MCF 10A (cell line): ENCODE measurements at places on chromosomes 1 and 21. TPM values are rescaled to one million over a fixed set of nuclear protein-coding genes. Genes with fewer than 3 reads are reported as not detected.

Gene UMODL1
- total RNA-seq = not detected in 2 replicates

Gene TIAM1
- total RNA-seq = 9.0 and 9.8 TPM in 2 replicates

- H3K36me3 ChIP-seq = peaks cover 5% of the 10 kb centered on the region
- no peak overlapping the region for H3K27ac ChIP-seq
- H3K4me1 ChIP-seq = peaks cover 26% of the 10 kb centered on the region
- no peak for DNase-seq
- no peak overlapping the region for H3K4me3 ChIP-seq
- no peaks in the 10 kb centered on the region for H3K27me3 ChIP-seq
Observed at GRCh38 chr1:63877021-63877767, 103.4 kb downstream of the ROR1 start.

Gene SIM2
- total RNA-seq = 11.2 and 14.4 TPM in 2 replicates

Gene LDLRAD1
- not detected in 2 replicates for total RNA-seq

GRCh38 chr1:98398092-98398491 lies 263.4 kb upstream of the SNX7 start:
- no peak overlapping the region for H3K27ac ChIP-seq
- H3K4me1 ChIP-seq = no peaks in the 10 kb centered on the region
- H3K4me3 ChIP-seq = no peak overlapping the region
- H3K27me3 ChIP-seq = no peaks in the 10 kb centered on the region

DNA sequence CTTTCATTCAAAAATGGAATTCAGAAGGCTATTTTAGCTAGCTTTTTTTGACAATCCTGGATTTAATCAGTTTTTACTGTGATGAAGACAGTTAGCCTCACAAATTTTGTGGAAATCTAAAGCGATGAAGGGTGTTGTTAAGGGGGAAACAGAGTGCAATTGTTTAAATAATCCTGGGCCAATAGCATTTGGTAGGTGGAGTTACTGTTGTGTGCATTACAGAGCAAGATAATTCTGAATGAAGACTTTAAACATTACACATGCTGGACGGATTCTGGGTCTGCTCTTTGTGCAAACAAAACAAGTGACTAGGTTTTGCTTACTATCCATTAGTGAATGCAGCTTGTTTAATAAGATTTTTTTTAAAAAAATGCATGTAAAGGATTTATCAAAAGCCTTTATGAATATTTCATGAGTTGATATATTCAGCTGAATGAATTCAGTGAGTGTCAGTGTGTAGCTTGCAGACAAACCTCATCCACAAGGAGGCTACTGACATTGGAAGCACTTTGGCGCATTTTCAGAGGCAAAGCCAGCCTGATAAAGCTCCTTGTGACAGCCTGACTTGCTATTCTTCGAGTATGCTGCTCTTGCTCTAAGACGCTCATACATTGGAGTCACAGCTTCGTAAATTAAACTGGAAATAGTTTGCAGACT lies 199.6 kb downstream of the PDE4B start:
- DNase-seq = no peak
- H3K27ac ChIP-seq = no peak overlapping the region
- no peaks in the 10 kb centered on the region for H3K4me1 ChIP-seq
- no peaks in the 10 kb centered on the region for H3K36me3 ChIP-seq
- H3K27me3 ChIP-seq = peaks cover 77% of the 10 kb centered on the region
- no peak overlapping the region for H3K4me3 ChIP-seq

DNA sequence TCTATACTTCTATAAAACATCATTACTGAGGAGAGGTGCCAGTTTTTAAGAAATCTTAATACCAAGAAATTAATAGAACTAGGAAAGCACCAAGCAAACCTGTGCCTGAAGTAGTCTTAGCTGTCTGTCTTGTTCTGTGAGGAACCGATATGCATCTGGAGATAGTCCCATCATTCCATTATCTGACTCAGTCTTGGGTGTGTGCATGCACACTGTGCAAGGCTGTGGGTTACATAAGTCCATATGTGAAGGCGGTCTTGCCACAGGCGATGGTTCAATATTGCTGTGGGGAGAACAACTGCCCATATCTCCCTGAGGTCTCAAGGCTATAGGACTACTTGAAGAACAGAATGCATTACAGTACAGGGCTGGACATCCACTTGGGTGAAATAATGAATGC lies 33.8 kb downstream of the STIL start:
- no peaks in the 10 kb centered on the region for H3K36me3 ChIP-seq
- no peak overlapping the region for H3K4me3 ChIP-seq
- DNase-seq = peak; percentile 15
- H3K4me1 ChIP-seq = no peaks in the 10 kb centered on the region
